ENCODE measurements at places on chromosomes 6 and 20.
A peak's percentile ranks its signal among the peaks of the same experiment; 100 is the strongest.

DNA sequence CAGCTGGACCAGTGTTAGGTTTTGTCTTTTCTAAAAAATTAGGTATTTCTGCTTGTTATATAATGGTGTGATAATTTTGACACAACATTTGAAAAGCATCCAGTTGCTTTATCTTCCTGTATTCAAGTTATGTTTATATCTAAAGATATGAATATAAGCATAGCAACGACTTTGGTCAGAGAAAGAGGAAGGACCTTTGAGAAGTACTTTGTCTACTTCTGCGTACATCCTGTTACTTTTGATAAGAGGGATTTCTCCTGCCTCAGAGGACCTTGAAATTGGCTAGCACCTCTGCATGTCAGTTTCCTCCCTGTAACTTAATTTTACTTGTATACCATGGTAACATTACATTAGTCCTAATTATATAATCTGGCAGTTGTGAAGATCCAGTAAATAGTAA lies 24.8 kb downstream of the PHF20 start:
- no peak for DNase-seq

GRCh38 chr20:62961310-62961783 lies 8.8 kb downstream of the SLC17A9 start:
- peak; percentile 38 for DNase-seq

DNA sequence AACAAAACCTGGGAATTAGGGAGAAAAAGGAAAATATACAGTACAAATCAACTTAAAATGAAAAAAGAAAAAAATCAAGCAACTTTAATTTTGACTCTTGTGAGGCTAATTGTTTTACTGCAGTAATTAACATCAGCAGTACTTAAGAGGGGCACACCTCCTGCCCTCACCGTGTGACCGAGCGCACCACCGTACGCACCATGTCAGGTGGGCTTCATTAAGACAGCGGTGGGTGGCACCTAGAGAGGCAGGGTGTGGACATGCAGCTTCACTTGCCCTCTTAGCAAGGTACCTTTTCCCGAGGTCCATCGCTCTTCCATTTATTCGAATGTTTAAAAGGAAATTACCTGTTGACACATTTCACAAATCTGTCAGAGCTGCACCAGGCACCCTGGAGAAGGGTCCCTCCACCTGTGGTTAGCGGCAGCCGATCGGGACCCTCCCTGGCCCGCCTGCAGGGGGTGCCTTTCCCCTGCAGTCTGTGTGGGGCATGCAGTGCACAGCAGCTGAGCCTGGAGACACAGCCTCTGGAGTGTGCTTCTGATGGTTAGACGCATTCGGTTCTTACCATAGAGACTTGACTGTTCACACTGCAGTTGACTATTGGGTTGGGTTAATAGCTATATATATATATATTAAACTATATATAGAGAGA lies 184.1 kb downstream of the TMEM242 start:
- DNase-seq: no peak

- DNase-seq: peak; percentile 81
Observed at GRCh38 chr20:23641936-23642751, 4.4 kb upstream of the CST3 start.

- no peak for DNase-seq
Observed at GRCh38 chr6:122751326-122751725, 28.2 kb upstream of the FABP7 start.

- peak; percentile 92 for DNase-seq
Observed at GRCh38 chr6:144266091-144266649, 19.0 kb upstream of the UTRN start.

GRCh38 chr6:113433335-113433991 lies 423.7 kb upstream of the MARCKS start:
- DNase-seq: peak; percentile 88

DNA sequence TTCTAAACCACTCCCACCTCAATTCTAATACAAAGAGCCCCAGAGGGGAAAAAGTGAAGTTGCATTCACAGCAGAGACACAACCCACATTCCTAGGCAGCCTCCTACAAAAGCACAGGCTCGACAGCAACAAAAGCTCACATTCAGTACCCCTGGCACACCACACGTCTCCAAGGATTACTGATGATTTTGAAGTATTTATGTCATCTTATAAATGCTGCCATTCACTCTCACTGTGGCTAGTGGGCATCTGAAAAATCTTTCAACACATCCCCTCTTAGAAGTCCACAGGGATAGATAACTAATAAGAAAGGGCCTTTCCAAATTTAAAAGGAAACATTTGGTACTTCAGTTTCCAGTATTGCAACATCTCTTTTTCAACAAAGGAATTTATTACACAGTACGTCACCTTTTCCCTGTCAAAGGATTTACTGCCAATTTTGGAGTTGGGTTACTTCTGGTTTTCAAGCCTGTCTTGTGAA lies 146.7 kb downstream of the TASP1 start:
- peak; percentile 84 for DNase-seq

DNA sequence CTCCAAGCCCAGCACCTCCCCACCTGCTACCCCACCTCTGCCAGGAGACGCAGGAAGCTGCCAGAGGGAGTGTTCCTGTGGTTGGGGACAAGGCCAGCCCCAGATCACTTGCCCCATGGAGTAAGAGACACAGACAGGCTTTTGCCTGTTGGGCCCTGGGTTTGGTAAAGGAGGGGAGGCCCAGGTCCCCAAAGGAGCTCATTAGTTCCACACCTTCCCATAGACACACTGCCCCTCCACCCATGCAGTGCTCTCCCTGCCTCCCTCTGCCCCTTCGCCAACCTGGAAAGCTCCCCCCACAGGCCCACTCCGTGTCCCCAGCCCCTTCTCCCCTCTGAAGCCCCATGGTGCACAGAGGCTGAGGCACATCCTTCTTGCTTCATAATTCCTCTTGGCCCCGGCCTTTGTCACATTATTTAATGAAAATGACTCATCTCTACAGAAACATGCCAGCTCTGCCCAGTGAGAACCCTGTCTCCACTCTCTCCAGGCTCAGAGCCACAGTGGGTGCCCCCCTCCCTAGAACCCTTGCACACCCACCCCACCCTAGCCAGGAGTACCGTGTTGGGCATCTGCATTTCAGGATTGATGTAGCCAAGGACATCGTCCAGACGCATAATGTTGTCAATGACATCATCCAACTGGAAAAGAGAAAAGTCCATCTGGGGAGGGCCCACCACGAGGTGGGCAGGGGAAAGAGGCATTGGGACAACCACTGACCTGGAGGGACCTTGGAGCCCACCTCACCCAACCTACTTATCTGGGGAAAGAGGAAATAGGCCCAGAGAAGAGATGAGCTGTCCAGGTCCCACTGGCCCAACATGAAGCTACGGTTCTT lies 46.0 kb downstream of the TFEB start:
- DNase-seq: no peak

GRCh38 chr20:46695892-46696291 lies 6.6 kb upstream of the TP53RK start:
- peak; percentile 62 for DNase-seq

GRCh38 chr20:41004531-41005360 lies 23.9 kb upstream of the TOP1 start:
- DNase-seq: peak; percentile 28

DNA sequence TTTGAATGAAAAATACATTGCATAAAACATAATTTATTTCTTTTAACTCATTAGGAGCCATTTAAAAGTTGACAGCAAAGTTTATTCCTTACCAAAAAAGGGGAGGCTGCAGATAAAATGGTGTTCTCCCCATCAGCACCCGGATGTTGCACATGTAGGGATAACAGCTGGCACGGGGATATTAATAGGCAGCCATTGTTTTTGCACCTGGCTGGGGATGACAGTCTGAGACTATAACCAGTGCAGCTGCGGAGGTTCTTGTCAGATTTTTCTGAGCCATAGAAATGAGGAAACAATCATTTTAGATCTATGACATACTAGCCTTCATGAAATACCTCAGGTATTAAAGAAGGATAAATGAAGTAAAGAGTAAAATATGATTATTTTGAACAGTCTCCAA lies 20.1 kb upstream of the HECA start:
- no peak for DNase-seq

- DNase-seq: no peak
Observed at GRCh38 chr6:157433678-157434081, 52.7 kb downstream of the ZDHHC14 start.

GRCh38 chr20:13661070-13661685 lies 22.4 kb upstream of the TASP1 start:
- DNase-seq: peak; percentile 43

- no peak for DNase-seq
Observed at GRCh38 chr20:51725584-51726176, 42.5 kb downstream of the ATP9A start.

- no peak for DNase-seq
Observed at GRCh38 chr6:18141805-18142590, 12.9 kb downstream of the TPMT start.

DNA sequence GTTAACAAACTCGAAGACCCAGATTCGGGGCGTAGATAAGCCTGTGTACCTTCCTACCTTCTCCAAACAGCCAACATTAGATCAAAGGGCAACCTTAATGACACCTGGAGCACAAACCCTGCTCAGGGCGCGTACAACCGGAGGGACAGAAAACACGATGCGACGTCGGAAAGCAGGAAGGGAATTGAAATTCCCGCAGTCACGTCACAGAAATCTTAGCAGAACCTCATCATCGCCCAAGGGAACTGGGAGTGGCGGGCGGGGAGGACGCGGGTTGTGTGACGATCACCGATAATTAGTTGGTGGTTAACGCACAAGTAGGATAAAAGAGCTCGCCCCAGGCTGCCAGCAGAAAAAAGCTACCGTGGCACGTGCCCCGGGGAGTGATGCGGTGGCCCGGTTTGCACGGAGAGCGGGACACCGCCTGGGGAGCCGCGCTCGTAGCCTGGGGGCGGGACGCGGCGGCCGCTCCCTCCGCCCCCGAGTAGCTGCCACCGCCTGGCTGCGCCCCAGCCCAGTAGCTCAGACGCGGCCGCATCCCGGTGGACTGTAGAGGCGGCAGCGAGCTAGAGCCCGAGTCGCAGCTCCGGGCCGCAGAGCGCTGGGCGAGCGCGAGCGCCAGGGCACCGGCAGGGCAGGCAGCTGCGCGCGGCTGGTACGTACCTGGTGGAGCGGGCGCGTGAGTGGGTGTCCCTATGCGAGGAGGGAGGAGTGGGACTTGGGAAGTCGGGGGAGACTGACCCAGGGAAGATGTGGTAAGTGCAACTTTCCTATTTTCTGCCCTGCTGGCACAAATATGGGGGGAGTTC lies at the start of gene PKIB:
Gene PKIB (plus strand): TSS at position 525 of the 809 bp plus-strand sequence. CDS start 107,390 bp downstream, outside the sequence.
- DNase-seq: peak; percentile 65

DNA sequence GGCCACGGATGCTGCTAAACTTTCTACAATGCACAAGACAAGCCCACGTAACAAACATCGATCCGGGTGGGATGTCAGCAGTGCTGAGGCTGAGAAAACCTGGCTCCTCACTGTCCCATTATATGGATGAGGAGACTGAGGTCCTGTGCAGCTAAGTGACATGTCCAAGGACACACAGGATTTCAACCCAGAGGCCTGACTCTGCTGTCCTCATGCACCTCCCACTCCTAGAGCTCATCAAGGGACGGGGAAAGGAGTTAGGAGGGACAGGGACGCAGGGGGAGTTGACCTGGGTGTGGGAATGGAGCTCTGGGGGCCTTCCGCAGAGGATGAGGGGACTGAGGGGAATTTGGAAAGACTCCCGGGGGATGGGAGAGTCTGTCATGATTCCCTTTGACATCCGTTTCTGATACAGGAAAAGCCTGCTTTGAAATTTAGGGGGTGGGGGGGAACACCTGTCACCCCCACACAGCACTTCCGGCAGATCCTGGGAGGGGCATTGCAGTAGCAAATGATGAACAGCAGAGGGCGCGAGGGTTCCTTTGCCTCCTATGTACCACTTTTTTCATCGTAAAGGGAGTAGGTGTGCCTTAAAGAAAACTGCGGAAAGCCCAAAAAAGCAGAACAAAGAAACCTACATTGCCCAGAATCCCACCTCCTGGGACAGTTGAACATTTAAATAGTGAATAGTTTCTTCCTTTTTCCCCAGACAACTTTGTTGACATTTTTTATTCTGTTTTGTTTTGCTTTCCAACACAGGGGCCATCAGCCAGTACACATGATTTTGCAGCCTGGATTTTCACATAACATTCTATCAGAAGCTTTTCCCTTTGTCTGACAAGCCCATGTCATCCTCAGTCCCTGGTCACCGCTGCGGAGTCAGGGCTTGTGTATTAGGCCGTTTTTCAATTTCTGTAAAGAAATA lies 48.6 kb downstream of the SLC2A10 start:
- DNase-seq: peak; percentile 71

- DNase-seq: peak; percentile 64
Observed at GRCh38 chr6:44016131-44016870, 111.0 kb downstream of the MRPL14 start.

DNA sequence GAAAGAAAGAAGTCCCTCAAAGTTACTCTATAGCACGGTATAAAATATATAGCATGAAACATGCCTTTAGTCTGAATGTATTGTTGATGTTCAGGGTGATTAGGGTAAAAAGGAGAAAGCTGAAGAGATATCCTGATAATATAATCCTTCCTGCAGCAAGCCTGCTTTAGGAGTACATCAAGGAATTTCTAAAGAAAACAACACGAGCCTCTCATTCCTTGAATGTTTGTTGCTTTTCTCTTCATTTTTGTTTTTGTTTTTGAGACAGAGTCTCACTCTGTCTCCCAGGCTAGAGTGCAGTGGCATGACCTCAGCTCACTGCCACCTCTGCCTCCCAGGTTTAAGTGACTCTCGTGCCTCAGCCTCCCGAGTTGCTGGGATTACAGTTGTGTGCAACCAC lies 79.1 kb downstream of the CD164 start:
- DNase-seq: no peak
